ENCODE measurements at places on chromosomes 4 and X.

- no peak for DNase-seq
Observed at GRCh38 chr4:47374477-47374876, 89.0 kb downstream of the COMMD8 start.

DNA sequence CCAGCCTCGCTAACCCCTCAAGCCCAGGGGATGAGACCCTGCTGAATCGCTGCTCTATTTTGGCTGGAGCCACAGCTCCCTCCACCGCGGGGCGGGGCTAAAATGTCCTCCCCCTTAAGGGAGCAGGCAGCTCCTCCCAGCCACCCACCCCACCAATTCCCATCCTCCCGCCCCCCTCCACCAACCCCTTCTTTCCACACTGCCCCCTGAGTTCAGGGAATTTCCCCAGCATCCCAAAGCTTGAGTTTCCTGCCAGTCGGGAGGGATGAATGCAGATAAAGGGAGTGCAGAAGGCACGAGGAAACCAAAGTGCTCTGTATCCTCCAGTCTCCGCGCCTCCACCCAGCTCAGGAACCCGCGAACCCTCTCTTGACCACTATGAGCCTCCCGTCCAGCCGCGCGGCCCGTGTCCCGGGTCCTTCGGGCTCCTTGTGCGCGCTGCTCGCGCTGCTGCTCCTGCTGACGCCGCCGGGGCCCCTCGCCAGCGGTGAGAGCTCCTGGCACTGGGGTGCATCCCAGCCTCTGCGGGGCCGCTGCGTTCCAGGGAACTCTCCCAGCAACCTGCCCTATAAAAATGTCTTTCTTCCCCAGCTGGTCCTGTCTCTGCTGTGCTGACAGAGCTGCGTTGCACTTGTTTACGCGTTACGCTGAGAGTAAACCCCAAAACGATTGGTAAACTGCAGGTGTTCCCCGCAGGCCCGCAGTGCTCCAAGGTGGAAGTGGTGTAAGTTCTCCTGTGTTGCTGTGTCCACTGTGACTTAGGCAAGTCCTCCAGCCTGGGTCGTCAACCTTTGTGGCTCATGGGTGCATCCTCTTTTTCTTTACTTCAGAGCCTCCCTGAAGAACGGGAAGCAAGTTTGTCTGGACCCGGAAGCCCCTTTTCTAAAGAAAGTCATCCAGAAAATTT, at the start of gene CXCL6:
Gene CXCL6 (plus strand): TSS at position 306 of the 907 bp plus-strand sequence. CDS start 73 bp downstream, at position 379.
- DNase-seq = no peak

DNA sequence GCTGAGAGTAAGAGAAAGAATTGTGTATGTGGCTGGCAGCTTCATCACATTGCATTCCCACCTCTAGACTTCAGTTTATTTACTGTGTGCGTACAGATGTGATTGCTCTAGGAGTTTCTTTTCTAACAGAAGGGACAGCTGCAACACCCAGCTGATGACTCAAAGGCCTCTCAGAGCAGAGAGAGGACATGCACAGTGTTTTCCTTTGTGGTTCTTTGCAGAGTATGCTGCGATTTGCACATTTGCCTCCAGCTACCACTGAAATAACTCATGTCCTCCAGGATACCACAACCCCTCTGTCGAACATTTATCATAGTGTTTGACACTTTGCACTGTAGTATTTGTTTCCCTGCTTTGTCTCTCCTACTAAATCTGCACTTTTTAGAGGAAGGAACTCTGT, 294.1 kb downstream of the STIM2 start:
- no peak for DNase-seq

- DNase-seq = no peak
Observed at GRCh38 chrX:120664081-120664480, 34.2 kb upstream of the C1GALT1C1 start.

DNA sequence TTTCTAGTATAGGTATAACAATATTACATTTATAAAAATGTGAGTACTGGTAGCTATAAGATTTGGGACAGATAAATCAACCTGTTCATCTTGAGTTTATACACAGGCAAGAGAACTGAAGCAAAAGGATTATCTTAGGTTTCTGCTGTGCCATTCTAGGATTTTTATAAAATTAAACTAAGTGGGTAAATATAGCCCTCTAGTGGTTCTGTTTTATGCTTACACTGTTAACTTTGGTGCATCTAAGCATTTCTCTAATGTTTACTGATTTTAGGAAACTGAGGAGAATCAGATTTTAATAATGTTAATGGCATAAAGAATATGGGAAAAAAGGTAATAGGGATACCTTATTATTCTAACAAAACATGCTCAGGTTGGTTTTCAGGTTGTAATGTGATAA, 1.1 kb upstream of the RRH start:
- DNase-seq = no peak

GRCh38 chr4:15333692-15334633, 93.9 kb upstream of the C1QTNF7 start:
- DNase-seq = peak; percentile 18

DNA sequence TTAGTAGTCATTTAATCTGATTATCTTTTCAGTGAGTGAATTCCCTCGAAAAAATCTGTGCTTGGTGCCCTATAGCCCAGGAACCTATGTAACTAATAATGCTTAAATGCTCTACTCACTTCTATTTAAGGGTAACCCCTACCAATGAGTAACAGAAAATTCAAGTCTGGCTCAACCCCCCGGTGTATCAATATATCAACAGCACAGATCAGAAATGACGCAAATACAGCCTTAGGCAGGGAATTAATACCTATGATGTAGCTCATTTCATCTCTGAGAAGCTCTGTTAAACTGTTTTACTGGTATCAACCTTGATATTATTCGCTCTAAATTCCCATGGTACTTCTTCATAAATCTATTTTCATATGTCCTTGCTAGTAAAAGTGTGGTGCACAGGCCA, 28.6 kb downstream of the PDGFC start:
- no peak for DNase-seq

DNA sequence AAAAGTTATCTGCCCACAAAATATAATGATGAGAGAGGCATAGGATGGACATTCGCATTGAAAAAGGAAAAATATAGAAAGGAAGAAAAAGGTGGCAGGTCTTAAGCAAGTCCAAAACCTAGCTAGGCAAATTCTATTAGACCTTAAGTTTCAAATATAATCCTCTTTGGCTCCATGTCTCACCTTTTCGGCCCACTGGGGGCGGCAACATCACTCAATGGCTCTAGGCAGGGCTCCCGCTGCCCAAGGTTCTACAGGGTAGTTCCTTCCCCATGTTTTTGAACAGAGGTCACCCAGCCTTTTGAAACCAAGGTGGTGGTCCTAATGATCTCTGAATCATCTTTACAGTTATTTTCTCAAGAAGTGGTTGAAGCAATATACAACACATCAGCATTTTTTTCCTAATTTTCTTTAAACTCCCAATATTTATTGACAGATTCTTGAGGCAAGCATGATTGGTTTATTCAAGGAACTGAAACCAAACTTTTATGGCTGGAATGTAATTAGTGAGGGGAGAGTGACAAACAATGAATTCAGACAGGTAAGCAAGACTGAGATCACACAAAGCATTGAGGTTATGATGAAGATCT, 309.4 kb downstream of the ANTXR2 start:
- no peak for DNase-seq

DNA sequence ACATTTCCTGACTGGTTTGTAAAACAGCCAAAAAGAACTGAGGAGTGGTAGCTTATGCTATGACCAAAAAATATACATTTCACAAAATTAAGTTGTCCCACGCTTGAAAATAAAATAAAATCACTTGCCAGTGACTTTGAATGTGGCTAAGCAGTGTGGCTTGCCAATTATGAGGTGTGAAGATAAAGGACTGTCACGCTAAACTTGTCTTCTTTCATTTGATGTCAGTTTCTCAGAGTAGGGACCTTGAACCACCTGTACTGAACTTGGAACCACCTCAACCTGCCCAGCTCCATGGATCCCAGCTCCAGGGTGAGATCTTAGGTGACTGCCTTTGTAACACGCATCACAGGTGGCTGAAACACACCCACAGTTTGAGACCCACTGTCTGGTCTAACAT, 113.7 kb upstream of the TBL1X start:
- no peak for DNase-seq

- no peak for DNase-seq
Observed at GRCh38 chrX:42541554-42541953, 236.4 kb downstream of the PPP1R2C start.

GRCh38 chr4:188021548-188022249, 26.1 kb downstream of the ZFP42 start:
- no peak for DNase-seq

- no peak for DNase-seq
Observed at GRCh38 chr4:113636877-113637276, 124.7 kb downstream of the CAMK2D start.

- DNase-seq = no peak
Observed at GRCh38 chr4:81698538-81699296, 227.0 kb upstream of the RASGEF1B start.

DNA sequence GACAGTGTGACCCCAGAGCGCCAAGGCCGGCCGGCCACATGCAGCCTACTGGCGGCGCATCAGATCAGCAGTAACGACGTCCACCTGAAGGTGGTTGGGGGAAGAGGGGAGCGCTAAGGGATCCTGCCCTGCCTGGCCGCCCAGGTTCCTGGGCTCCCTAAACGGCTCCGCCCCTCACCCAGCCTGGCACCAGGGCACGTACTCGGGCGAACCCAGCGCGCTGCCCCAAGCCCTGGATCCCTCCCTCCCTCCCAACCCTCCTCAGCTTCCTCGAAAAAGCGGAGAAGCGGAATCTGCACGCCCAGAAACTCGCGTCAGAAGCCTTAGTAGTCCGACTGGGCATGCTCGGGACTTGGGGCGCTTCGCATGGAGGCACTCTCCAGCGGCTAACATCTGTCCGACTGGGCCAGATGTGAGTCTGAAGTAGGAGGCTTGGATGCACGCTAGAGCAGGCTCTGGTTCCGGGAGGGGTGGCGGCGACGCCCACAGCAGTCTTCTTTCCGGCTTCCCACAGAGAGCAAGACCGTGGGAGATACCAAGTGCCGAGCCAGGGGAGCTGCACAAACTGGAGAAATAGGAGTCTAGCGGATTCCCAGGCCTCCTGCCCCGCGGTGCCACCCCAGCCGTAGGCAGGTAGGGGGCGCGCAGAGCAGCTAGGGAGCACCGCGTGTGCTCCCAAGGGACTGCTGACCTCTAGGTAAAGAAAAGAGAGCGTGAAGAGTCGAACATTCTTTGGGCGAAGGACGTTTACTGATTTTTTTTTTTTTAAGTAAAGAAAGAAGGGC, 114.3 kb upstream of the TEX13C start:
- DNase-seq = peak; percentile 28

GRCh38 chr4:604131-604530, 21.2 kb upstream of the PDE6B start:
- no peak for DNase-seq

DNA sequence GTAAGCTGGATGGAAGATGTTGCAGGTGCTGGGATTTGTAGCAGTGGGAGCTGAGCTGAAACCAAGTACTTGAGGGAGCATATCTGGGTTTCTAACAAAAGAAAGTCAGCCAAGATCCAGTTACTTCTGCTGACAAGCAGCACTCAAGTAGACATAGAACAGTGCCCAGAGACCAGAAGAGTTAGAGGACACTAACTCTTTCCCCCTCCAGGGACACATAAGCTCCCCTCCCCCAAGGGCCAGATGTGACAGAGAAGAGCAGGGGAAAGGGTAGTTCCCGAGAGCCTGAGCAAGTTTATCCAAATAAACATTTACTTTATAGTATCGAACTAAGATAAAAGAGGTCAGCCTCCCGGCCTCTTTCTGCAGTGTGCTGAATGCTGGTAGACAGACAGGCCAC, 12.2 kb downstream of the TRPC3 start:
- no peak for DNase-seq

GRCh38 chrX:47156611-47157520, 11.8 kb downstream of the RBM10 start:
- DNase-seq = no peak

- DNase-seq = no peak
Observed at GRCh38 chrX:41145920-41146608, 60.8 kb downstream of the USP9X start.

DNA sequence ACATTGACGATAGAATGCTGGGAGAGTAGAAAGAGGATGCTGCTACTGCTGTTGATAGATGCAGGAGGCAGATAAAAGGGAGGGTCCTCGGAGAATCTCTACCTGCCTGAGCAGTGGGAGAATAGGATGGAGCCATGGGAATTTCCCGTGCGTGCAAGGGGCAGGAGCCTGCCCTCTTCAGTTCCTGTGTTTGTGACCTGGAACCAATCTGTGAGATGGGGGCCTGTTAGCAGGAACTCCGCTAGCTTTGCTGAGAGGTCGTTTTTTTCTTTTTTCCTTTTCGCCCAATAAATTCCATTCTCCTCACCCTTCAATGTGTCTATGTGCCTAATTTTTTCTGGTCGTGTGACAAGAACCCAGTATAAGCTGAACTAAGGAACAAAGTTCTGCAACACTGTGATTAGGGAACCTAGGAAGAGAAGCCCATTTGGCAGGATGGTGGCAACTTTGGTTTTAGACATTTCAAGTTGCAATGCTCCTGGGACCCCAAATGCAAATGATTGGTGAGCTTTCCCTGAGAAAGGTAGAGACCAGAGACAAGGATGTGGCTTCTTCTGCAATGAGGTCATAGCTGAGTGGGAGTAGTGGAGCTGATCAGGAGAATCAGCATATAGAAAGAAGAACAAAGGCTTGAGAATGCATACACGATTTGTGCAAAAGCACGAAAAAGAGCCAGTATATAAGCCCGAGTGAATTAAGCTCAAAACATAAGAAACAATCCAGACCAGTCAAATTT, 23.9 kb downstream of the SLC39A8 start:
- DNase-seq = no peak

- no peak for DNase-seq
Observed at GRCh38 chr4:8588196-8588470, 4.4 kb upstream of the CPZ start.

GRCh38 chr4:8241895-8242696, 27.5 kb upstream of the HTRA3 start:
- no peak for DNase-seq
